ENCODE measurements at places on chromosomes 5 and 9.

GRCh38 chr9:38294220-38294960 is 98.1 kb upstream of the ALDH1B1 start:
- no peak for DNase-seq

GRCh38 chr5:142727735-142728047 is 41.8 kb upstream of the FGF1 start:
- no peak for DNase-seq

DNA sequence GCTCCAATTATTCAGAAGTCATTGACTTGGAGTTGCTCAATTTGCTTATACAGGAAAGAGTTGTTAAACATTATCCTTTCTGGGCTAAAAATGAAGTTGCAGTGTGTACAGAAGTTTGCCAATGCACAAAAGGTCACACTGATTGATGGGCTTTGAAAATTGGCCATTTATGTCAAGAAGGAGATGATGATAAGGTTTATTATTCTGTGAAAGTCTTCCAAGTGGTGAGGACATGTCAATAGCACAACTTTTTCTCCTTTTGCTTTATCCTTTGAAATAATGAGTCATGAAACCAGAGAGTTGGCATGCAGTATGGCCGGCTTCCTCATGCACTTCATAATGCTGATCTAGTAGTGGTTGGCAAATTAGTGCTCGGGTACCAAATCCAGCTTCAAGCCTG is 848.5 kb upstream of the WWC1 start:
- no peak for DNase-seq

DNA sequence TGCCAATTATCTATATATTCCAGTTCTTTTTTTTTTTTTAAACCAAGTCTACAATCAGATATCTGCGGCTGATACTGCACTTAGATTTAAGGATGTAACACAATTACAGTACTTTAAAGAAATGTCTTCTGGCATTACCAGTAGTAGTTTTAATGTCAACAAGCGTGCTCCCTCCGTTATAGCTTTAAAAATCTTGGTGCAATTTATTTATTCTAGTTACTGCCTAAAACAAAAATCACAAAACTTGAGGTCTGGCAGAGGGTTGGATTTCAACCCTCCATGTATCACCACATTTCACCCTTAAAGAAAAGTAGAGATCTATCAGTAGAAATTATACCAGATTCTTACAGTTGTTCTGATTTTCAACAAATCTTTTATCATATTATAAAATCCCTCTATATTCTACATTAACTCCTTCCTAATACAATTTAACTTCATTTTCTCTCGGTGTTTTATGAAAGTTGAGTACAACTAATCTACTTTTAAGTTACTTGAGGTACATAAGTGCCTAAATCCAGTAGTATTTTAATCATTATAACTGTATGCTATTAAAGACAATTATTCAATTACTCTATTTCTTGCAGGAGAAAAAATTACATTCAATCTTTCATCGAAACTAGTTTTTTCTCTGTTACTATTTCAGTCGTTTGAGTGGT is 2.0 kb upstream of the RICTOR start:
- no peak for DNase-seq

- DNase-seq = no peak
Observed at GRCh38 chr9:79769476-79770275, 197.9 kb downstream of the TLE4 start.

DNA sequence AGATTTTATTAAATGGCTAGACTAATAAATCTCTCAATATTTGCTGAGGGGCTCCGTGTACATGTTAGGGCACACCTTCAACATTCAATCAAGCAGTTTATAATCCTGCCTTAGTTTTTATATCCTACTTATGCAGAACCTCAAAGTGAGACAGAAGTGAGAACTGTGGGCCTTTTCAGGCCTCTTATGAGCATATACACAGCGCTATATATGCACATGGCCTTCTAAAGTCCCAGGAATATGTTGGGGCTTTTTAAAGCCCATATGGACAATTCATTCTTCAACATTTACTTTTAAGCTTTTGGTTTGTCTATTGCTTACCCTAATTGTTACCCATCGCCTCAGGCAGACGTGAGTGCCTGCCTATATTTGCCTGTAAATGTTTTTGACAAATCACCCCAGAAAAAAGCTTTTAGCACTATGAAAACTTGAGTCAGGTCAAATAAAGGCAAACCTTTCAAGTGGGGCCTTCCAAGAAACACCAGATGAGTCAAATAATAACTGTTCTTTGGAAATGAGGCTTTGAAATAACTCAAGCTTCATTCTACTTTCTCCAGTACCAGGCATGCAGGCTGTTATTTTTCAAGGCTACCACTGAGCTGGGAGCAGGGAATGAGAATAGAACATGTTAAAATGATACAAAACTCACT is 58.2 kb downstream of the ESM1 start:
- DNase-seq = no peak

DNA sequence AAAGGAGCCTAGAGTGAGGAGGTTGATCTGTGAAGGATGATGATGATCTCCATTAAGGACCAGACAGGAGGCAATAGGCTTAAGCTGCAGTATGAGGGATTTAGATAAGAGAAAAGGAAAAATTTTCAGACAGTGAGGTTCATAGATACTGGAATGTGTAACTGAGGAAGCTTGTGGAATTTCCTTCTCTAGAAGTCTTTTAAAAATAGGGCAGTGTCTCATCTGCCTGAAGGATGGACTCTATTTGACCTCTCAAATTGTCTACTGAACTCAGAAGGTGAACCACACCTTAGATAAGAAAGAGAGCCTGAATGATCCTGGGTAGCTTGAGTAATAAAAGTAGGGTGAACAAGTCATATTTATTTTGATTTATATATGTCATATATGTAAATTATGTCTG is 148.2 kb upstream of the CDKN2B start:
- DNase-seq = no peak

DNA sequence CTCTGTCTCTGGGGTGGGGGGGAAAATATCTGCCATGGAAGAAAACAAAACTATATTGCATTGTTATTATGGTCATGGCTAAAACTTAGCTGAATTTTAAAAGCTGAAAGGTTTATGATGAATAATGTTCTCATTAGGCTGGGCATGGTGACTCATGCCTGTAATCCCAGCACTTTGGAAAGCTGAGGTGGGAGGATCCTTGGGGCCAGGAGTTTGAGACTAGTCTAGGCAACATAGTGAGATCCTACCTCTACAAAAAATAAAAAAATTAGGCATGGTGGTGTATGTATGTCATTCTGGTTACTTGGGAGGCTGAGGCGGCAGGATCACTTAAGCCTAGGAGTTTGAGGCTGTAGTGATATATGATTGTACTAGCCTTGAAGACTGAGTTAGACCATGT is 44.5 kb downstream of the IPO11 start:
- no peak for DNase-seq

- DNase-seq = no peak
Observed at GRCh38 chr5:13498279-13498678, 446.2 kb downstream of the DNAH5 start.

DNA sequence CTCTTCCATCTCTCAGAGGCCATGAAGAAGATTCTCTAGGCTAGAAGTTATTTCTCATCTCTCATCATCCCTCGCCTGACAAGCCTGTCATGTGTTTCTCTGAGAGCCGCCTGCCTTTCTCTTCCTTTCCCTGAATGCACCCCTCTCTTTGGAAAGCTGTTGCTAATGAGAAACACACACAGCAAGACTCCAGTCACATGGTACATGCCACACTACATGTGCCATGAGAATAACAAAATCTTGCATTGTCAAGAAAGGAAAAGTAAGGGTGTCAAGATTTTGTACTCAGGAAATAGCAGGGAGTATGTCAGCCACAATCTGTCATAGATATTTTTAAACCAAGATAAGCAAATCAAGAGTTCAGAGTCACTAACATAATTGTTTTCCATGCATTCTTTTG is 8.9 kb downstream of the AGXT2 start:
- no peak for DNase-seq

DNA sequence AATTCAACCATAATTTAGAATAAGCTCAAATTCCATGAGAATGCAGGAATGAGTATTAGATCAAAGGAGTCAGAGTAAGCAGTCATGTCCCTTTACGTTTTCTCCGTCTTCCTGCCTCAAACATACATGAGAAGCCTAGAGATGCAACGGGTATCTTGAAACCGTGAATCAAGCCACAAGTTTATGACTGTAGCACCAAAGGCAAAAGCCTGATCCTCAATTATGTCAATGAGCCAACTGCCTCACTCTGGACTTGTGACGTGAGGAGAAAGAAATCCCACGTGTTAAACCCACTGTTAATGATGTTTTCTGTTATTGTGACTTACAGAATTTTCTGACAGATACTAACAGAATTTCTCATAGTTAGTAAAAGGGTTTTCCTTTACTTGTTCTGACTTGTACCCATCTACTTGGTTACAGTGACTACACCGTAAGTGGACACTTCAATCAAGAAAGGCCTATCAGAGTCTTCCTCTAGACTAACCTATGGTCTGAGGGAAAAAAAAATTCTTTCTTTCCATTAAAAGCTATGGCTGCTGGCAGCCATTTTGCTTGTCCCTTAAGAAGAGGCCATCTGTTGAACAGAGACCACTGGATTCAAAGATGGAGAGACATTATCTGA is 35.3 kb upstream of the HK3 start:
- no peak for DNase-seq

DNA sequence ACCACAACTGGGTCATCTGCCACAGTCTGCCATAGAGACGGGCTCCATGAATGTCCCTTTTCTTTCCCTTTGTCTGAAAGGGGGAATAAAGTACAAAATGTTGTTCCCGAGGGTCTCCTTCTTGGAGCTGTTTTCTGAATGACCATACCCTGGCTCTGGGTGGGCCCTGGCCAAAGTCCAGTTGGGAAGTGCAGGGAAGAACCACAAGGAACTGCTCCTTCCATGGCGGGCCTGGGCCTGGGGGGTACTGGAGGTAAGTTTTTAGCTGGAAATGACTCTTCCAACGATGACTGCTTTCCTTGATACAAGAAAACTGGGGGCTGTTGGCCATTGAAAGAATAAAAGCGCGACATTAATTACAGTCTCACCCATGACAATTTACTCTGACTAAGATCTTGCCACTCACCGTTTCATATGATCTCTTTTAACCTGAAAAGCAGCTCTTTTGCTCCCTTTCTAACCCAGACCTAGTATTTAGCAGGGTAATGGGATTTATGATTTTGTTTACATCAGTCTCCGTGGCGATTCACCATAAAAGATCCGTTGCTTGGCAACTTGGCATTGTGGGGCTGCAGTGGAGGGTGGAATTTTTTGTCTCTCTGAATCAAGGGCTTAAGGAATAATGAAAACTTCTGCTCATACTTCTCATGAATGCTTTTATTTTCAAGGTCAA is 89.2 kb upstream of the PTCH1 start:
- no peak for DNase-seq

GRCh38 chr5:19782566-19782965 is 205.4 kb downstream of the CDH18 start:
- no peak for DNase-seq

DNA sequence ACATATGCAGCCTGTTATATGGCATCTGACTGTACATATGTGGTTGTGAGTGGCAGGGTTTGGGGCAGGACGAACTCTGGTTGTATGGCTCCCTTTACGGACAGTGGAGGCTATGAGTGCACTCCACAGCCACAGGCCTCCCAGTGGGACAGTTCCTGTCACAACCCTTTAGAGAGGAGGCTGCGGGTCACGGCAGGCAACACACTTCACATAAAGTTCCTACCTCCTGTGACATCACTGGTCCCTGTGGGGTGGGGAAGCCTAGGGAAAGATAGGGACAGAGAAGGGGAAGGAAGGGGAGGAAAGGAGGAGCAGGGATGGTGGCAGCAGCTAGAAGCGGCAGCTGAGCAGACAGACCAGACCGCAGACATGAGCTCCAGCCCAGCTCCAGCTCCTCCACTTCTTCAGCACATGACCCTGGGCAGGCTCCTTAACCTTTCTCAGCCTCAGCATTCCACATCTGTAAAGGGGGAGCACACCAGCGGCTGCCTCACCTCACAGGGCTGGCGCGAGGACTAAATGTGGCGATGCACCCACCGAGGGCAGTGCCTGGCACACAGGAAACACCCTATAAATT is 27.4 kb upstream of the CORO2A start:
- DNase-seq = no peak

GRCh38 chr9:28942941-28943340 is 1369.7 kb upstream of the C9orf72 start:
- no peak for DNase-seq

DNA sequence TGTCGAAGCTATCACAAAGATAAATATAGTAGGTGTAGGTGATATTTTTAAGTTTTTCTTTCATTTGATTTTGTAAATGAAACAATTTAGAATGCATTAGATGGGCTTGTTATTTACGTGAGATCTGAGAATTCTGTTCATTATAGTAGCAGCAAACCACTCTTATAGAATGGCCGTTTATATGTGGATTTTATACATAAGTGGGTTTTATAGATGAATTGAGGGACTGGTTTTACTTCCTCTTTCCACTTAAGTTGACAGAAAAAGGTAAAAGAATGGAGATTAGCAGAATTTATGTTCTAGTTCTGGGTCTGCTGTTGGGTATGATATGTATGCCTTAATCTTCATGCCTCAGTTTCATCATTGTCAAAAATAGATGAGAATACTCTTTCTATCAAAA is 5.6 kb downstream of the RMI1 start:
- no peak for DNase-seq

- DNase-seq = no peak
Observed at GRCh38 chr5:131466171-131466766, 168.8 kb downstream of the RAPGEF6 start.

DNA sequence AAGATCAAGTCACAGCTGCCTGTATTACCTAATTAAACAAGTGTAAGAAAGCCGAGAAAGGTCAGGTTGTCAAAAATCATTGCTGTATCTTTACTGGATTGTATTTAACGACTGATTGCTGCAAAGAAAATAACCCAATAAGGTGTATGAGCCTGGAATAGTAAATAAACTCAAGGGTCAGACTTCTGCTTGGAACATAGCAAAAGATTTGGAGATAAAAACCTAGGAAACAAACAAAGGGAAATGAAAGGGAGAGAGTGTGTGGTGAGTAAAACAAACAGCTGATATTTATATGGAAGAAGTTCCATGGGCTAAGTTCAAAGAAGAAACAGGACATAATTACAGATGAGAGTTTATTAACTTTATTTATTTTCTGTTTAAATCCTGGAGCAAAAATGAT is 354.0 kb downstream of the TLR4 start:
- no peak for DNase-seq

GRCh38 chr9:134396258-134396742 is 70.0 kb downstream of the RXRA start:
- DNase-seq = no peak

DNA sequence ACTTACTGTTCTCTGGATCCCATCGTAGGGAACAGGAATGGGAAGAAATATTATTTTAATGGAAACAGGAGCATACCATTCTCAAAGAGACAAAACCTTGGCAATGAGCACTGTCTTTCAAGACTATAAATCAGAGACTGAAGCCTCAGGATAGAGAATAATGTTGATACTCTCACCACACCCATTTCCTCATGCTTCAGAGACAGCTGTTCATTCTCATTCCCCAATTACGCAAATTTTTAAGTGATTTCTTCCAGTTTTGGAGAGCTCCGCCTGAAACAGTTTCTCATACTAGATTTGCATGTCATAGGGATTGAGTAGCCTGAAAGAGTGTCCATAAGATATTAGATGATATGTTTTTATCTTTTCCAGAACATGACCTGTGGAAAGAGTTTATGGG is 290.5 kb upstream of the RASA1 start:
- no peak for DNase-seq

- peak; percentile 41 for DNase-seq
Observed at GRCh38 chr9:130770679-130771442, 64.2 kb upstream of the ABL1 start.

GRCh38 chr9:15837079-15837679 is 284.3 kb downstream of the CCDC171 start:
- DNase-seq = no peak

- DNase-seq = no peak
Observed at GRCh38 chr5:142309747-142310318, 15.0 kb downstream of the SPRY4 start.
